ENCODE measurements at places on chromosomes 3 and 15. TPM values are rescaled to one million over a fixed set of nuclear protein-coding genes. Genes with fewer than 3 reads are reported as not detected.

Gene DLL4
- polyA plus RNA-seq = 1.0 TPM

Gene RPL14
- 704 TPM for polyA plus RNA-seq

Gene OR5K2
- not detected for polyA plus RNA-seq

Gene GOLGA8R
- 0.28 TPM for polyA plus RNA-seq

Gene CELF6
- not detected for polyA plus RNA-seq

Gene LRTM1
- polyA plus RNA-seq = 0.43 TPM

Gene CCDC13
- polyA plus RNA-seq = 0.41 TPM

Gene MB21D2
- 11.2 TPM for polyA plus RNA-seq

Gene CXCR6
- 0.02 TPM for polyA plus RNA-seq

Measured in fibroblast of lung (primary cell).